Activated T-helper 1 cell treated with Interleukin-2 at 50 U/mL for 16 hours (primary cell): ENCODE measurements at places on chromosomes 6 and 20.
A peak's percentile ranks its signal among the peaks of the same experiment; 100 is the strongest.

DNA sequence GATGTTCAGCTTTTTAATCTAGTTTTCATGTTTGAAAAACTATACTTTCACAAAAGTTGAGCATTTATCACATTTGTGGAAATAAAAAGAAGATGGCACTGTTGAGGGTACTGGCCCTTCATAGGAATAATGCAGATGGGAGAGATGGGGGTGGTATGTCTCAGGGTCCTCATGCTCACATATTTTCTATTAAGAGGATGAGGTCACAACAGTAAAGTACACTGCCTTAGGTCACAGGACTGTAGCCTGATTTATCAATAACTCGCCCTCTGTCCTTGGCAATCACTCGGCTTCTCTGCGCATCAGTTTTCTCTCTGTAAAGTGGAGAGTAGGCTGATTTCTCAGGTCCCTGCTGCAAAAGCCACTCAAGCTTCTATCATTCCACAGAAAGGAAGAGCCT, 55.9 kb downstream of the PPP1R3G start:
- no peak for DNase-seq

GRCh38 chr20:3400260-3401155, 7.0 kb downstream of the DNAAF9 start:
- DNase-seq, result no peak

- DNase-seq, result no peak
Measured at GRCh38 chr6:29559524-29560287, at the start of gene UBD. TSS of gene UBD (minus strand) at chr6:29559732. CDS start at chr6:29559701, 31 bp downstream.

DNA sequence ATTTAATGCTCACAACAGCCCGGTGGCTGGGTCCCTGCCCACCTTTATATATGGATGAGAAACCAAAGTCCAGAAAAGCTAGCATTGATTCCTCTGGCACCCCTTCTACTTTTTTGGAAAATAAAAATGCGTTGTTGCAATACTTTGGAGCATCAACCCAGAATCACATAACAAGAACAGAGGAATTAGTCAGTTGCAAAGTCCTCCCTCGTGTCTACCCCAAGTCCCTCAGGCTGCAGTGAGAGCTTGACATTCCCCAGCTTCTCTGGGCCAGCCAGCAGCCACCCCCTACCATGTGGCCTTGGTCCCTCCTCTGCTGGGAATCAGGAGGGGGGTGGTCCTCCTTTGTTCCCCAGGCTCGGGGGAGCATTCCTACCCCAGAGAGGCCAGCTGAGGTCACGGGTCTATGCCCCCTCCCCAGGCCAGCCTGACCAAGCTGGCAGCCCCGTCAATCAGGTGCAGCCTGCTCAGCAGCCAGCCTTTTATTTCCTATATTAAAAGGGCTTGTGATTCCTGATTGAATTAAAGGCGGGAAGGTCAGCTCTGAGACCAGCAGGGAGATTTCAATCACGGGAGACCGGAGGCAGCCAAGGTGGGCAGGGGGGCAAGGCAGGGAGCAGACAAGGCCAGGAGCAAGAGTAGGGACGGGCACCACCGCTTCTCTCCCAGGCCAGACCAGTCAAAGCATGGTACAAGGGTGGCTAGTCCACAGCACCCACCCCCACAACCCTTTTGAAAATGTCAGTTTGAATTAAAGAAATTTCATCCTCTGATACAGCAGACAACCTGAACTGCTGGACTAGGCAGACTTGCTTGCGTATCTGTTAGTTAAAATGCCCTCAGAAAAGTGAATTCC, 158.9 kb downstream of the MRPL14 start:
- no peak for DNase-seq

GRCh38 chr6:109580519-109580918, 97.5 kb upstream of the ZBTB24 start:
- no peak for DNase-seq

- no peak for DNase-seq
Measured at GRCh38 chr20:42046371-42047085, 428.4 kb upstream of the CHD6 start.

DNA sequence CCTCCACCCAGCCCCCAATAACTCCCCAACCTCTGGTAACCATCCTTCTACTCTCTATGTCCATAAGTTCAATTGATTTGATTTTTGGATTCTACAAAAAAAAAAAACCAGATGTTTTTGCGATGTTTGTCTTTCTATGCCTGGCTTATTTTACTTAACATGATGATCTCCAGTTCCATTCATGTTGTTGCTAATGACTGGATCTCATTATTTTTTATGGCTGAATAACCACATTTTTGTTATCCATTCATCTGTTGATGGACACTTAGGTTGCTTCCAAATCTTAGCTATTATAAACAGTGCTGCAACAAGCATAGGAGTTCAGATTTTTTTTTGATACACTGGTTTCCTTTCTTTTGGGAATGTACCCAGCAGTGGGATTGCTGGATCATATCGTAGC, 98.8 kb downstream of the LYRM2 start:
- no peak for DNase-seq

GRCh38 chr6:51467231-51467952, 620.0 kb downstream of the PKHD1 start:
- DNase-seq, result no peak

DNA sequence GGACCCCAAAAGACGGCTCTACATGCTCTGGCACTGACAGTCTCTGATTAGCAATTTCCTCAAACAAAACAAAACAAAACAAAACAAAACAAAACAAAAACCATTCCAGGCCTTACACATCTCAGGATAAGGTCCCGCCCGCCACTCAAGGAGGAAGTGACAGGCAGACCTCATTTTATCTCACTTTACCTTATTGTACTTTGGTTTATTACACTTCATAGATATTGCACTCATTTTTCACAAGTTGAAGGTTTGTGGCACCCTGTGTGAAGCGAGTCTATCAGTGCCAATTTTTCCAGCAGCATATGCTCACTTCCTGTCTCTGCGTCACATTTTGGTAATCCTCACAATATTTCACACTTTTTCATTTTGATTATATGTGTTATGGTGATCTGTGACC, 15.2 kb downstream of the ZBP1 start:
- no peak for DNase-seq

DNA sequence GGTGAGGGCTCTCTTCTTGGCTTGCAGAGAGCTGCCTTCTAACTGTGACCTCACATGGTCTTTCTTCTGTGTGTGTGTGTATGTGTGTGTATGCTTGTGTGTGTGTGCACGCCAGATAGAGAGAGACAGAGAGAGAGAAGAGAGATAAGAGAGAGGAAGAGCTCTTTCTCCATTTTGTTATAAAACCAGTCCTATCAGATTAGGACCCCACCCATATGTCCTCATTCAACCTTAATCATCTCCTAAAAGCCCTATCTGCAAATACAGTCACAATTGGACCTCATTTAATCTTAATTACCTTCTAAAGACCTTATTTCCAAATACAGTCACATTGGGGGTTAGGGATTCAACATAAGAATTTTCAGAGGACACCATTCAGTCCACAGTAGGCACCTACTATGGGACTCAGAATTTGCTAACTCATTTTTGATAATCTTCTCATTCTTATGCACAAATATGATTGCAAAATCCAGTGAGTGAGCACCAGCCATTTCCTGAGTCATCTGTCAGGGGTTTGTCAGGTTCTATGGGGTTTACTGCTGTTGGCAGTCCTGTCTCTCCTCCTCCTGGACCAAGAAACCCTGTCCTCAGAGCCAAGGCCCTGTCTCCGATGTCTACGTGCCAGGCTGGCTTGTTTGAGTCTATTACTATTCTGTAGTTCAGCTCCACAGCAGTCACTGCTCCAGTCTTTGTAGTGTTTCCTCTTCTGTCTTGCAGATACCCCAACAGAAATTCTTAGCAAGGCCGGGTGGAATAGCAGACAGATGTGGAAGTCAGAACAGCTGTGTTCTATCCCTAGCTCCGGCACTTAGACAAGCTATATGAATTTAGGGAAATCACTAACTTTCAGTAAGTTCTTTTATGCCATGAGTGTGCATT, 59.0 kb upstream of the FAM184A start:
- DNase-seq, result no peak

DNA sequence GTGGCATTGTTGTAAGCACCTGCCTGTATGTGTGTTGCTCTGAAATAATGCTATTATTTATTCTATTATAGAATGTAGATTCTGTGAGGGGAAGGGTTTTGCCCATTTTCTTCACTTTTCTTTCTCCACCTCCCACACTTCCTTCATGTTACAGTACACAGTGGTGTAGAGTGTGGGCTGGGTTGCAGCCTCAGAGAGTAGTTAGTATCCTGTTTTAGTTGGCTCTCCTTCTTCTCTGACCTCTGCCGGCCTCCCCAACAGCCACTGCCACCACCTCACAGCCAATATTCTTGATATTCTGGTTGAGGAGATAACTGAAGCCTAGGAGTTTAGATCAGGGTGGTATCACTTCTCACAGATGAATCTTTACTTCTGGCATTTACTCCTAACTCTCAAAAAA, 143.4 kb downstream of the BCKDHB start:
- no peak for DNase-seq

DNA sequence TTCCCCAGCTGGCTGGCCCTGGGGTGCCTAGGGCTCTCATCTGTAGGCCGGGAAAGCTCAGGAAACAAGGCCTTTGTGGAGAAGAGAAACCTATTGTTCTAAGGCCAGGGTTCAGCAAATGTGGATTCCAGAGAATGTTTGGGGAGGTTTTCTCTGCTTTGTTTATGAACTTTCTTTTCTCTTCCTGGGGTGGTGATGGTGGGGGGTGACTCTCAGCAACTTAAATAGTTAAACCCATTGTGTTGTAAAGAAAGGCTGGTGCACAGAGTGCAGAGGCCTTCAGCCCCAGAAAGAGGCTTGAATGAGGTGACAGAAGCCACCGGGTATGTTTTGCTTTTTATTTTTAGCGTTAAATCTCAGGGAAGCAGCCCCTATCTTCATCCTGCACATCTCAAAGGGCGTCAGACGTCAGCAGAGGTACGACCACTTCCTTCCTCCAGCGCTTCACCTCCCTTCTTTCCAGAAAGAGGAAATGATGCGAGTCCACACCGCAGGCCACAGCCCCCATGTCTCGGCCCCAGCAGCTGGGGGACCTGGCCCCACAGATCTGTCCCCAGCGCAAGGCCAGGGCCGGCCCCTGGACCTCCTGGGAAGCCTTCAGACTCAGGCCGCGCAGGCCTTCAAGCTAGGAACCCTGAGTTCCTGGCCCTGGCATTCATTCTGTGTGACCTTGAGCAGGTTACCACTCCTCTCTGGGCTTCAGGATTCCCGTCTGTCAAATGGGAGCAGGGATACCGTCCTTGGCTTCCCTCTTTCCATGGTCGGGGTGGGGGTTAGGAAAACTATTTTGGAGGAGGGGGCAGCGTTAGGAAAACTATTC, 605 bp upstream of the PPP1R16B start:
- peak; percentile 67 for DNase-seq

DNA sequence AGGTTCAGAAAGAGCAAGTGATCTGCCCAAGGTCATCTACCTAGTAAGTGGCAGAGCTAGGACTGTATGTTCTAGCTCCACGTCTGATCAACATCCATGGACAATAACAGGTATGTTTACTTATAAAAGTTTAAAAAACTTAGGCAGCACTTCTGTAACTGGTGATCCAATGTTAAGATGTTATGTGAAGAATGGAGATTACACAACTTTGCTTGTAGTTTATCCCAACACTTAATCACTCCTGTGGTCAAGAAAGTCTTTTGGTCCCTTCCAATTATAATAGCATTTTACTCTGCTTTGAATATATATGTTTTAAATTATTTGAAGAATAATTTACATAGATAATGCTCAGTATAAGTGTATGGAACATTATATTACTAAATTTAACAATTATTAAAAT, 4.8 kb downstream of the FBXO30 start:
- no peak for DNase-seq

DNA sequence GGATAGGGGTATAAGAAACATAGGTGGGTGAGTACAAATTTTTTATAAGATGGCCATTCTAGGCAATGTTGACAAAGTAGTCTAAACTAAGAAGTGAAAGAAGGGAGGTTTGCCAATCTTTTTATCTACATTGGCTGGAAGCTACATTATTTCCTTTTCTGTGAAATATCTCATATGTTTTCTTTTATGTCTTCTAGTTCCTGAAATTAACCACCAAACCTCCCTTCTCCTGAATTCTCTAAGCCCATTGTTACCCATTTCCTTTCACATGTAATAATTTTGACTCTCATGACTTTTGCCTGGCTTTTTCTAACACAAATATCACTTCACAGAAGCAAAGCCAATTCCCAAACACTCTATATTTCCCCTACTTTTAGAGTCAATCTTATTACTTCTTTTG, 496.2 kb upstream of the JAG1 start:
- no peak for DNase-seq

- DNase-seq, result no peak
Measured at GRCh38 chr6:328924-329323, 36.6 kb downstream of the DUSP22 start.

DNA sequence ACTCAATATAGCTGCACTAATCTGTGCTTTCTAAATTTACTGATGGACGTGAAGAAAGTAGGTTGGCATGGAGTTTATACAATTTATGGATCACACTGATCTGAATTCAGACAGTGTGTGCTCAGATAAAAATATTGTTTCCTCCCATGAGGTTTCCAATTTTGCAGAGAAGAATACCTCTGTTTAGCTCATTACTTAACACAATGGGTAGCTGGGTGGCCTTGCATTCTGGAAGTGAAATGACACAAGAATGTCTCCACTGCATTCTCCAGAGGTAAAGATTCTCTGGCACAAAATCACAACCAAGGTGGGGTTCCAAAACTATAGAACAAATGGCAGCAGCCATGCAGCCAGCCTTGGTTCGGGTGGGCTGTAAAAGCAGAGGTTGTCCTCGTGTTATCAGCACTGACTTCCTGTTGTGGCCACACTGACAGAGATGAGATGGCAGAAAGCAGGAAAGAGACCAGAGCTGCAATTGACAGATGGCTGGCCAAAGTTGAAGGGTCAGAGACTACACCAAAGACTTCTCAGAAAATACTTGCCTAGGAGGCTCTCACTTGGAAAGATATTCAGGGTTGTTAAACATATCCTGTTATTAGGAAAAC, 50.2 kb downstream of the HDAC2 start:
- DNase-seq, result no peak

GRCh38 chr6:2977799-2978590, 6.6 kb upstream of the SERPINB6 start:
- DNase-seq, result no peak

- DNase-seq, result no peak
Measured at GRCh38 chr6:107821591-107821990, 2.5 kb downstream of the SCML4 start.

DNA sequence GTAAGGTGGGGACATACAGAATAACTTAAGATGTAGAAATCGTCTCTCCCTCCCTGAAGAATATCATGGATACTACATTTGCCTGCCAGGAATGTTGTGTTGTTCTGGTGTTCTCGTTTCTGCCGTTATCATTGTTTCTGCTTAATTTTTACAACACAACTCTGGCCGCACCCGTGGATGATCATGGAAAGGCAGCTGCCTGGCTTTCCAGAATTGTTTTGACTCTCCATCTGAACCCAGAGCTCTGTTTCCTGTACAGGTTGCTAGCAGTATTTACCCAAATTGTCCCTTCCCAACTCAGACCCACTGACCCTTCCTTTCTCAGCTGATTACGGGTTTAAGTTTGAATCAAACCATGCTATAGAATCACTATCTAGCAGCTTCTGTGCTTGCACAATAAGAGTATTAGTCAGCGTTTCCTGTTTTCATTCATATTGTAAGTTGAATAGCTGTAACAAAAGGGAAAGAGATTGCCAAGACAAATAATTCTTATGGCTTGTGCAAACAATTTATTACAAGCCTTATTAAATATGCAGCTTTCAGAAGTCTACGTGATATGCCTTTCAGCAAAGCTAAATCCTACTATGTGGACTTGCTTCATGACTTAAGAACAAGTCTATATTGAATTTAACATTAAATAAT, 139.0 kb downstream of the MTHFD1L start:
- DNase-seq, result no peak

- DNase-seq, result no peak
Measured at GRCh38 chr20:25676164-25676809, 20.4 kb downstream of the ZNF337 start.
